ENCODE measurements at places on chromosomes 6 and 20.
A peak's percentile ranks its signal among the peaks of the same experiment; 100 is the strongest.

GRCh38 chr6:150006961-150007464 is 18.3 kb downstream of the RAET1L start:
- DNase-seq: no peak

DNA sequence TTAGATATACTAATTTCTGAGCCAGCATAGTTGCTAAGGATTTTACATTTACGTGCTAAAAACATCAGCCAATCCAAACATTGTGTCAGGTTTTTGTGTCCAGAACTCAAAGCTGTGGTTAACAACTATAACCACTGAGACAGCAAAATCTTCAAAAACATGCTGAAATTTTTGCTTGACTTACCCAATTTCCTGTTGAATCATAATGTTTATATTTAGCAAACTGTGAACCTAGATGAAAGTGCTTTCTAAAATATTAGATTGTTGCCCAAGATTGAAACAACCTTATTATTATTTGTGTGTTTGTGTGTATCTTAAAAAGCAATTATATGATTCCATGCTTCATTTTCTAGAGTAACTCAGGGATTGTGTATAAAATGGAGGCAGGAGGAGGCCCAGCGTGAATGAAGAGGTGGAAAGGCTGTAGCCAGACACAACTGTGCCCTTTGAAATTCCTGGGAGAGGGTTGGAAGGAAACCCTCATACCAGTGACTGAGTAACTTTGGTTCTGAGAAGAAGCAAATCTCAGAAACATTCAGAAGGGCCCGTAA is 48.0 kb downstream of the ARMC2 start:
- DNase-seq: no peak

GRCh38 chr20:62518911-62519310 is 43.1 kb upstream of the GATA5 start:
- DNase-seq: no peak

DNA sequence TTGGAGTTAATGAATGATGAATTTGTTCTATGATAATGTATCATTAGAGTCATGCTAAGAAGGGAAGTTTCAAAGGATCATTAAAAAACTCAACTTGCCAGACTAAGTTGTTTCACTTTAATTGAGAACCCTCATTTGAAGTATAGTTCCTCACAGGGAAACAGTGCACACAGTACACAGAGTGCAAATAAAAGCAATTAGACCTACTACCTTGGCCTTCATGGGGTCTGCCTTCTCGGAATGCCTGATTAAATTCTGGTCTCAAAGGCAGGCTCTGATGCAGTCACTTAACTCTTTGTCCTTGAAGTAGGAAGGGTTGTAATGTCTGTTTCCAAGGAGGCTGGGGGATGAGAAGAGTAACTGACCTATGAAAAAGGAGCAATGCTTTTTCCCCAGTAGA is 457.3 kb downstream of the TBC1D32 start:
- no peak for DNase-seq

- no peak for DNase-seq
Measured at GRCh38 chr6:168695701-168696100, 254.7 kb downstream of the SMOC2 start.

DNA sequence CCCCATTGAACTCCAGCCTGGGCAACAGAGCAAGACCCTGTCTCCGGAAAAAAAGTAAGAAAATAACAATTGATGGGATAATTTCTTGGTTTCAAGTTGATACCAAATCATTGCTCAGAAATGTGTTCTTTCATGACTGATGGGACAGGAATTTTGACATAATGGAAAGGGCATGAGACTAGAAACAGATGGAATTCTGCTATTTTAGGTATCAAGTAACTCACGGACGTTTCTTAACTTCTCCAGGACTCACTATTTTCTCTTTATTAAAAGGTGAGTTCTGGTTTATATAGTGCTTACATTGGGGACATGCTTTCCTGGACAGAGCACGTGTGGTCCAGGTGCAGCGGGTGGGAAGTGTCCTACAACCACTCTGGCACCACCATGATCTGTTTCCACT is 6.0 kb upstream of the DSP start:
- DNase-seq: no peak

DNA sequence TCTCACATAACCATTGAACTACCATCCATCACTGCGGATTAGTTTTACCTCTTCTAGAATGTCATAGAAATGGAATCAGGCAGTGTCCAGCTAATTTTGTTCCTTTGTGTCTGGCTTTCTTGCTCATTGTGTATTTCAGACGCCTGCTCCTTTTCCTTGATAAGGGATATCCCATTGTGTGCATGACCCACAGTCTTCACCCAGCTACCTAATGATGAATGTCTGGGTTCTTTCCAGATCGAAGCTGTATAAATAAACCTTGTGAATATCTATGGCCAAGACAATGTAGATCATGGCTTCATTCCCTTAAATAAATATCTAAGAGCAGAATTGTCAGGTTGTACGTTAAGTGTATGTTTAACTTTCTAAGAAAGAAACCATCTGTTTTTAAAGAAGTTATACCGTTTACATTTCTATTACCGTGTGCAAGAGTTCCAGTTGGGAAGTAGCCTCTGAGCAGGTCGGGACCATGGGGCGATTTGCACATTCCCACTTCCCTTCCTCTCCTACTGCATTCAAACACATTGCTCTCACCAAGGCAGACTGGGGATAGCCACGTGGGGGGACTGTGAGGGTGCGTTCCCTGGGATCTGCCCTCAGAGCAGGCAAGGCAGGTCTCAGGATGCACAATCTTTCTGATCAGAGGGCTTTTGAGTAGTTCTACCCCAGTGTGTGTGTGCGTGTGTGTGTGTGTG is 13.1 kb downstream of the CD93 start:
- DNase-seq: no peak

- no peak for DNase-seq
Measured at GRCh38 chr6:18254793-18255192, 9.5 kb downstream of the DEK start.

DNA sequence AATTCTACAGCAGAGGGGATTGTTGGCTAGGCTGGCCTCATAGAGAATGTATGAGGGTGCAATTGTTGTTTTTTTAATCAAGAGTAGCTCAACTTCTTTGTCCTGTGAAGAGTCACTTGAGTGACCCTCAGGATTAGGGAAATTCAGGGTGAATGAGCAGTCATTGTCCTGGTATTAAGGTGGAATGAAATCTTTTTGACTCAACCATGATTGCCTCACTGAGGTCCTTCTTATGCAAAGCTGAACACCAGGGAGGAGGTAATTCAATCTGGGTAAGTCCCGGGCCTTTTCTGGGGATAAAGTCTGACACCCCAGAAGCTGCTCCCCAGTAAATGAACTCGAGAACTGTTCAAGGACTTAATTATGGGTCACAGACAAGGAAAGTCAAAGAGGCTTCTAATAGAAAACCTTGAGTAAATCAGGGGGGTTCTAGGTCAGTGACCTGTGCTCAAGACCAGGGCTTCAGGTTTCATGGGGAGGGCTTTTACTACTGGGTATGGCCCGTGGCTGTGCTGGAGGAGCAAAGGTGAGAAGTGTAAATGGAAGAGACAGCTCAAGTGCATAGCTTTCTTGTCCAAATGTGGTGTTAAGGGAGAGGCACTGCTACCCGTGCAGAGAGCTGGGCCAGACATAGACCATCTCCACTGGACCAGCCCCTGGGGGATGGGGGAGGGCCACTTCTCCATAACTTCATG is 25.3 kb upstream of the ZBTB24 start:
- no peak for DNase-seq

- DNase-seq: no peak
Measured at GRCh38 chr6:20658053-20658452, 123.8 kb downstream of the CDKAL1 start.

- DNase-seq: no peak
Measured at GRCh38 chr20:7161690-7162089, 394.2 kb downstream of the BMP2 start.

DNA sequence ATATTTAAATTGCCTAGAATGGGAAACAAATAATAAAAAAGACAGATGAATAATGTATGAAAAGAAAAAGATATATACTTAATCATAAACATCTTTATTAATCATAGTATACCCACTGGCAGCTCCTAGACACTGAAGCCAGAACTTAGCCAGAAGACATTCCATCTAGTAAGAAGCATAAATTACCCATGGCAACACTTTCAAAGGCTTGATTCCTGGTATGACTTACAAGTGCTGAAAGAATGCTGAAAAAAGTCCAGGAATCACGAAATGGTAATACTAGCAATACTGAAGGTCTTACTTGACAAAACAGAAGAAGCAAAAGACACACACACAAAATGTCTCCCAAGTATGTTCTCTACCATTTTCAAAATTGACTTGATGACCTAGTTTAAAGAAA is 38.0 kb downstream of the RWDD2A start:
- DNase-seq: no peak

DNA sequence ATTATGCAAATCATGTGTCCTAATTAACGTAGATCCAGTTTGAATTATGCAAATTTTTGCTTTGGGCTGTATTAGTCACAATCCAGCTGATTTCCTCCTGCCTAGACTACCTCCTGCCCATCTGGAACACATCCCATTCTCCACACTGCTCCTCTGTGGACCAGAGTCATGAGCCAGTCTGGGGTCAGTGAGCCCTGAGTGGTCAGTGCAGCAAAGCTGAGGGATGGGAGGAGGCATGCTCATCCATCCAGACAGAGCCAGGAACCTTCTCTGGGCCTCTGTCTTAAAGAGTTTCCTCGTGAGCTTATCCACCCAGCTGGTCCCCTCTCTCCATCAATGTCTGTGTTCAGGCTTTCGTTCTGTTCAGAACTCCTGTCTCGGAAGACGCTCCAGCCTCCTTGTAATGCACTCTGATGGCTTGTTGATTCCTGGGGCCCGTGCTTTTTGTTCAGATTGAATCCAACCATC is 747.8 kb downstream of the PTPRT start:
- no peak for DNase-seq

GRCh38 chr6:43492673-43493072 is 15.3 kb downstream of the TJAP1 start:
- no peak for DNase-seq

- no peak for DNase-seq
Measured at GRCh38 chr6:34514593-34515472, 41.3 kb downstream of the SPDEF start.

GRCh38 chr6:158662954-158663624 is 13.2 kb downstream of the SYTL3 start:
- DNase-seq: no peak

- no peak for DNase-seq
Measured at GRCh38 chr20:59458645-59459044, 145.7 kb upstream of the PHACTR3 start.

DNA sequence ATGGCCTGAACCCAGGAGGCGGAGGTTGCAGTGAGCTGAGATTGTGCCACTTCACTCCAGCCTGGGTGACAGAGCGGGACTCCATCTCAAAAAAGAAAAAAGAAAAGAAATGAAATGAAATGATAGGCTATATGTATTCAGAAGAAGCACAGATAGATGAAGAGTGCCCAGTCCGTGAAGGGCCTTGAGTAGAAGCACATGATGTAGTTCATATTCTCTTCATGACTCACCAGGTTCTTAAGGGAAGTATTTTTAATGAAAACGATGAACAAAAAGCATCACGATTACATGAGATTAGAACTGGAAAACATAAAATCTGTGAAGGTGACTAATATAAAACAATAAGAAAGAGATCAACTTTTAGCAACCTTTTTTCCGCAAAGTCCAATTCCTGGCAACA is 29.8 kb downstream of the TPD52L1 start:
- DNase-seq: no peak

GRCh38 chr20:48155268-48155667 is 370.0 kb upstream of the SULF2 start:
- peak; percentile 44 for DNase-seq

DNA sequence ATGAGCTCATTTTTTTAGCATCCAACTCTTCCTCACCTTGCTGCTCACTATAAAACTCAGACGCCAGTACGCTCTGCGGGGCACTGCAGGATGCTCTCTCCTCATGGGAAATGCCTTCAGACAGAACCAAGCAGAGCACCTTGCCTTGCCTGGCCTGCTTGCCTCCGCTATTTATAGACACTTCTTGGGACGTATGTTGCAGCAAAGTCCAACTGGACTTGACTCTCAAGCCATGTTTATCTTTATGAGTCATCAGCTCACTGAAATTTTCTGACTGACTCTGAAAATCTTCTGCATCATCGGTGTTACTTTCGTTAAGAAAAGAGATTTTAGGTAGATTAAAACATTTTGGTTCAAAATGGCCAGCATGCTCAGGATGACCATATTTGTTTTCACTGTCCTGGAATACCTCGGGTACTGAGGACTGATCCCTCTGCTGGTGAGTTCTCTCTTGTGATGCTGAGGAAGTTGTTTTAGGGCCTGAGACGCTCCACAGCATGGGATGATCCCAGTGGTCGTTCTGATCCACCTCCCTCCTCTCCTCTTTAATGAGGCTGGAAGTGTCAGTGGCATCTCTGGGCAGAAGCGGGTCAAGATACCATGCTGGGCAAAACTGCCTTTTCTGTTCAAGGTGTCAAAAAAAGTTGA is 204.5 kb downstream of the KIF16B start:
- no peak for DNase-seq

DNA sequence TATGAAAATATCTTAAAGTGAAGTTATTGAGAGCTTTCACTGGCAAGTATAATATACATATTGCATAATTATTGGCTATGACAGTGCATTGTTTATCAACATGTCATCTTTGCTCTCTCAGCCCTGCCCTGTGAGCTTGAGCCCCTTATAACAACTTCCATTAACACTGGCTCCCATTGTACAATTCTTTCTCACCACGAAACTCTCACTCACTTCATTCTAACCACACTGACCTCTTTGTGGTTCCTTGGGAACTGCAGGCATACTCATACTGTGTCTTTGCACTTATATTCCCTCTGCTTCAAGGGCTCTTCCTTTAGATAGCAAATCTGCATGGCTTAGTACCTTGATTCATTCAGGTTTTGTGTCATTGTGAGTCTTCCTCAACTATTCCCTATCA is 411.8 kb downstream of the CDKAL1 start:
- no peak for DNase-seq

- no peak for DNase-seq
Measured at GRCh38 chr6:134706153-134706552, 243.7 kb downstream of the ALDH8A1 start.

DNA sequence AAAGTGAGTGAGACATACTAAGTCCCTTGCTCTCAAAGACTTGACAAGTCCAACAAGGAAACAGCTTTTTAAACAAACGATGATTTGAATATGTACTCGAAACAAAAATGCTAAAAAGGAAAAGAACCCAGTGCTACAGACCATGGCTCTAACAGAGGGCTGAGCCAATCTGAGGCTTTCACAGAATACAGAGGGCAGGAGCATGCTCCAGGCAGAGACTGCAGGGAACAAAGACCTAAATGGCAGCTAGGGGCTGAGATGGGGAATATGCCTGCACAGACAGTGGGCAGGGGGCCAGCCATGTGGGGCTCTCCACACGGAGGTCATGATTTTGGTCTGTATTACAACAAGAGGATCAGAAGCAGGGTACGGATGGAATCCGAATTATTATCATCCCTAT is 31.1 kb upstream of the C6orf118 start:
- no peak for DNase-seq

GRCh38 chr6:89948876-89949275 is 54.6 kb downstream of the GJA10 start:
- no peak for DNase-seq

- DNase-seq: no peak
Measured at GRCh38 chr20:31475472-31476293, 595 bp downstream of the REM1 start.
